ENCODE measurements at places on chromosomes 4 and X.

- DNase-seq, result no peak
These were observed 29.6 kb upstream of the SCML1 start for GRCh38 chrX:17707731-17708130.

- no peak for DNase-seq
These were observed 43.7 kb downstream of the RPS3A start for GRCh38 chr4:151143162-151143561.

DNA sequence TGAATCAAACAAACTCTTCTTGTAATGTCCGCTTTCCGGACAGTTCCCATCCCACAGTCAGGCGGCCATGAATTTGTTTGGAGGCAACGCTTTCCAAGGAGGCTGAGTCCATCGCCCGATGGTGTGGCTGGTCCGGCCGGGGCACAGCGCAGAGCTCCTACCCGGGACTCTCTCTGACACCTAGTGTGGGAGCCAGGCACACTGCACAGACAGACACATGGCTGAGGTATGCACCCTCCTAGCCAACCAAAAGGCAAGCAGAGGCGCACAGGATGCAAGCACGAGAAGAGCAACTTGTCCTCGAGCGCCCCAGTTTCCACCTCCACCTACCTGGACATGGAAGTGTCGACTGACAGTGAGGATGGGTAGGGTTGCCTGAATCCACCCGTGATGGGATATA lies 87.5 kb downstream of the LEF1 start:
- no peak for DNase-seq

DNA sequence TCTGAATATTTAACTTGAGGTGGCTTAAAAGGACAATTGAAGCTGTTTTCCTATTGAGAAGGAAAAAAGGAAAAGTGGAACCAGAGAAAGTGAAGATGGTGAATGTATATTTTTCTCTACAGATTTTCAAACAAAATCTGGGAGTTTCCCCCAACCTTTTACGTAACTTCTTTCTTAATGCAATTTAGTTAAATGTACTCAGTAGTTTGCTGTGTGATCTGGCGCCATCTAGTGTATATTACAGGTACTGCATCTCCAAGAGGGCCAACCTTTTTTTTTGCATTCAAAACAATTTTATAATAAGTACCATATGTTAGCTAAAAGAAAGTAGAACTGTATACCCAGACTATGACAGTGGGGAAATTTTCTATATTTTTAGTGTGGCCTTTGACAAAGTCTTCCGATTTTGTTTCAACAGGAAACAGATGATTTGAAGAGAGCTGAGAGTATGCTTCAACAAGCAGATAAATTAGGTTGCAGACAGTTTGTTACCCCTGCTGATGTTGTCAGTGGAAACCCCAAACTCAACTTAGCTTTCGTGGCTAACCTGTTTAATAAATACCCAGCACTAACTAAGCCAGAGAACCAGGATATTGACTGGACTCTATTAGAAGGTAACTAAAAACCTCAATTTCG lies 82.0 kb downstream of the PLS3 start:
- no peak for DNase-seq

DNA sequence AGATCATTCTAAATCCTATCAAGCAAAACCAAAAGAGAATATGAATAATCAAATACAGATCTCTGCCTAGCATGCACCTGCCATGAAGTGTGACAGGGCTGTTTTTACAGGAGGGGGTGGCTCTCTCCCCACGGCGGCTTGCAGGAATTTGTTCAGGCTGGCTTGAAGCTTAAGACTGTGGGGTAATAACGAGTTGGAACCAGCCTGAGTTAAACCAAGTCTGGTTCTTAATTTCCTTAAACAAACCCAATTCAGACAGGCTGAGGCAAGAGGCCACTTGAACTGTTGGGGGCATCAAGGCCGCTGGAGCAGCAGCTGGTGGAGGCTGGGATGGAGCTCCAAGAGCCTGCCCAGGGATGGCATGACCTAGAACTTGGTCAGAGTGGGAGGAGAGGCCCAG lies 45.1 kb upstream of the LGI2 start:
- no peak for DNase-seq

- DNase-seq, result no peak
These were observed at the start of gene ARMCX1 for GRCh38 chrX:101550362-101550750. Gene ARMCX1, plus strand, starts transcription at chrX:101550547. Its CDS starts 2,384 bp downstream, at chrX:101552931.

DNA sequence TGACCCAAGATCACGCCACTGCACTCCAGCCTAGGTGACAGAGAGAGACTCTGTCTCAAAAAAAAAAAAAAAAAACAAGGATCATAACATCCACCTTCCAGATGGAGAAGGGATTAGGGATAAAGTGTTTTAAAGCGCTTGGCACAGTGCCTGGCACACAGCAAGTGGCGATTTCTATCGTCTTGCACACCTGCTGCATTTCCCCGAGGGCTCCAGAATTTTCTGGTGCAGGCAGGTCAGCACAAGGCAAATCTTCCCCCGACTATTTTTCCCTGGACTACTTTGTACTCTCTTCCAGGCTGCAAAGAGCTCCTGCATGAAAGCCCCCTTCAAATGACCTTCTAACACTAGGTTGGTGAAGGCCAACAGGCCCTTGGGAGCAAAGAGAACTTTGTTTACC lies 57.3 kb downstream of the APBB2 start:
- no peak for DNase-seq

GRCh38 chr4:187124331-187124730 lies 400.7 kb upstream of the FAT1 start:
- no peak for DNase-seq

Data from stimulated activated CD4-positive, alpha-beta T cell treated with anti-CD3 and anti-CD28 coated beads, Interleukin-1b, Interleukin-23, amount 100 ng/mL, for 1 hour (primary cell).